ENCODE measurements at places on chromosomes 7 and 10.

GRCh38 chr10:48478980-48479811, 125.7 kb downstream of the ARHGAP22 start:
- no peak for DNase-seq

- DNase-seq, result no peak
Observed at GRCh38 chr7:29809533-29810155, 3.3 kb downstream of the WIPF3 start.

GRCh38 chr7:117688126-117688525, 185.1 kb downstream of the CTTNBP2 start:
- no peak for DNase-seq

DNA sequence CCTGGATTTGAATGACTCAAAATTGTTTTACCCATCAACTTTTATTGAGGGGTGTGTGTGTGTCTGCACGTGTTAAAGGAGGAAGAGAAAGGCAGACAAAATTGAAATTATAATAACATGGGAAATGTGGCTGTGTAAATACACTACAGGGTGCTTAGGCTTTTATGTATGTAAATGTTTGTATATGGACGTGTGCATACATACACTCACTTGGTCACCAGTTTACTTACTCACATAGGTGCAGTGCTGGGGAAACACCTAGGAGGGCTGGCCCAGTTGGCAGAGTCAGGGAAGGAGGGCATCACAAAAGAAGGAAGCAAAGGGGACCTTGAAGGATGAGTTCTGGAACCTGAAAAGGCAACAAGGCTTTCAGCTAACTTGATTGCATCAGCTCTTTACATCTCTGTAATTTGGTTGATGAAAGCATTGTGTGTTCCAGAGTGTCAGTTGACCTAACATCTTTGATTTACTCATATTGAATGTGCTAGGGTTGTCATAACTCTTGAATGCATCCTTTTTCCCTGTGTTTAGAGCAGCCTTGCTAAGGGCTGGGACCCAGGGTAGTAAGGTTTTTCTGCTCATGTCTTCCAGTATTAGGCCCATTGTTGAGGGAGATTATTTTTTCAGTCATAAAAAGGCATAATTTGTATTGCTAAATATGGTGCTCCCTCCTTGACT, 10.2 kb downstream of the WDR11 start:
- DNase-seq, result no peak

- DNase-seq, result peak; percentile 79
Observed at GRCh38 chr7:142568435-142569097, 180.7 kb upstream of the PRSS1 start.

GRCh38 chr7:156918635-156919034, 25.7 kb upstream of the LMBR1 start:
- DNase-seq, result no peak

GRCh38 chr10:27258838-27259812, 18.5 kb upstream of the ACBD5 start:
- DNase-seq, result no peak

- no peak for DNase-seq
Observed at GRCh38 chr7:33893377-33893776, 12.0 kb upstream of the BMPER start.

DNA sequence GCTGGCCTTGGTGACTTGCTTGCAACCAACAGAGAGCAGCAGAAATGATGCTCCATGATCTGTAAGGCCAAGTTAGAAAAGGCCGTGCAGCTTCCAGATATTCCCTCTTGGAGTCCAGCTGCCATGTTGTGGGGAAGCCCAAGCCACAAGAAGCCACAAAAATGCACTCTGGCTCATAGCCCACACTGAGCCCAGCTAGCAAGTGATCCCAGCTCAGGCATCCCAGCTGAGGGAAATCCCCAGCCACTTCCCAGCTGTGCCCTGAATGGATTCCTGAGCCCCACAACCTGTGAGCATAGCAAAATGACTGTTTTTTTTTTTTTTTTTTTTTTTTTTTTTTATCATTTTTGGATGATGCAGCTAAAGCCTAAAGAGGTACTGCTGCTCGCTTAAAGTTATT, 11.1 kb upstream of the SDK1 start:
- DNase-seq, result peak; percentile 40

- DNase-seq, result no peak
Observed at GRCh38 chr10:43044448-43044921, 32.4 kb upstream of the RET start.

GRCh38 chr7:134885967-134886352, 100.3 kb upstream of the AGBL3 start:
- DNase-seq, result peak; percentile 93

DNA sequence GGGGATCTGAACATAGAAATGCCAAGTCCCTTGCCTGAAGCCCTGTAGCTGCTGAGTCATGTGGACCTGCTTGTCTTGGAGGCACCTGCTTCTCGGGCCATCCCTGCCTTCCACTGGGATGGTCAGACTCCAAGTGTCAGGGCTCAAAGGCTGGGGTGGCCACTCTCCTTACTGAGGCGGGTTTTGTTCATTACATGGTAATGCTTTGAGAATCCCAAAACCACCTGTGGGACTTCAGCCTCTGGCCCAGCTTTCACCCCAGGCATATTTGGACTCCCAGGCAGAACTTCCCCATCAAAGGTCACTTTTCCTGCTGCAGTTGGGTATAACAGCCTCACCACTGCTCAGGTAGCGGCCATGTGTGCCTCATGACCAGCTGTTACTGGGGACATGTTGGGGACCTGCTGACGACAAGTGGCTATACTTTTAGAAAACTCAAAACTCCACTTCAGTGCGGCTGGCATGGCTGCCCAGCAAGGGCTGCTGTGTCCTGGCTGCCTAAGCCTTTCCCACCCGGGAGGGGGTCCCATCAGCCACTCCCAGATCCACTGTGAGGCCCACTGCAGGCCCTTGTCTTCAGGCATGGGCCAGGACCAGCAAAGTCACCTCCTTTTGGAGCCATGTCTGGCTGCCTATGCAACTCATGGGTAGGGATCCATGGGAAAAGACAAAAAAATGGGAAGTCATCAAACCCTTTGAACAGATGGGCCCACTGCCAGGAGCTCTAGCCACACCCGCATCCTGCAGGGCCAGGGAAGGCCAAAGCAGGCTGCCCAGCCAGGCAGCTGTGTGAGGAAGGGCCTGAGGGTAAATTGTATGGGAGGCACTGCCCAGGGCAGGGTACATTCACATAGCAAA, 96.7 kb downstream of the ARHGAP22 start:
- DNase-seq, result no peak

GRCh38 chr7:11607686-11608085, 224.3 kb downstream of the THSD7A start:
- DNase-seq, result peak; percentile 34

DNA sequence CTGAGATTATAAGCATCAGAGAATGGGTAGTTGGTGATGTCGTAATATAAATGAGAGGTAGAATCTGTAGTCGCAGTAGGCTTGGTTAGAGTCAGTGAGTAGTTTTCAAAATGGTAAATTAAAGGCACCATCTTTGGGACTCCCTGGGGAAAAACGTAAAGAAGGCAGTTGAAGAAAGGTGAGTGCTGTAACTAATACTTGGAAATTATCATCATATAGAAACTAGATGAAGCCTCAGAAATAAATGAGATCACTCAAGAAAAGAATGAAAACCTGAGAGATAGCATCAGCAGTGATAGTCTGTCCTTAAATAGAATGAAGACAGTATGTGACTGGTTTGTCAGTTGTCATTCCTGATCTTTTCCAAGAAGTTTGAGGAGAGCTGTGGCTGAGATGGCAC, 23.8 kb downstream of the PALS2 start:
- no peak for DNase-seq

GRCh38 chr10:120734483-120735078, 116.6 kb upstream of the WDR11 start:
- peak; percentile 59 for DNase-seq

- DNase-seq, result no peak
Observed at GRCh38 chr10:114990991-114991390, 53.0 kb downstream of the TRUB1 start.

DNA sequence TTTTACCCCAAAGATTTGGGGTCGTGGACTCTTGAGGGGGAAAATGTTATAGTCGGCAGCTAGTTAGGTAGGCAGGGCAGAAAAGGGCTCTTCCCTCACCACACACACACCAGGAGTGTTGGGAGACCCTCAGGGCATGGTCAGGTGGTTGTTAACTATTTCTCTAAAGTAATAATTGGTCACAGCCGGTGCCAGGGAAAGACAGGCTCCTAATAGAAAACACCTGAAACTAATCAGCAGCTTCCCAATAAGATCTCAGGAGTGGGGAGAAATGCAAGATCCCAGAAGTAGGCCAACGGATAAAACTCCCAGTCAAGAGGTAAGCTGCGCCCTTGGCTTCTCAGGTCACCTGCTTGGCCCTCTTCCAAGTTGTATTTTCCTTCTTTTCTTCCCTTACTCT, 213.1 kb downstream of the PHTF2 start:
- DNase-seq, result no peak

Measured in fibroblast of pulmonary artery (primary cell).